ENCODE measurements at places on chromosomes 3 and 15.

GRCh38 chr3:188581365-188581764 lies 427.4 kb downstream of the LPP start:
- no peak for DNase-seq

- DNase-seq: no peak
Observed at GRCh38 chr3:156209631-156210335, 89.4 kb downstream of the KCNAB1 start.

GRCh38 chr3:81898336-81898735 lies 136.9 kb upstream of the GBE1 start:
- no peak for DNase-seq

DNA sequence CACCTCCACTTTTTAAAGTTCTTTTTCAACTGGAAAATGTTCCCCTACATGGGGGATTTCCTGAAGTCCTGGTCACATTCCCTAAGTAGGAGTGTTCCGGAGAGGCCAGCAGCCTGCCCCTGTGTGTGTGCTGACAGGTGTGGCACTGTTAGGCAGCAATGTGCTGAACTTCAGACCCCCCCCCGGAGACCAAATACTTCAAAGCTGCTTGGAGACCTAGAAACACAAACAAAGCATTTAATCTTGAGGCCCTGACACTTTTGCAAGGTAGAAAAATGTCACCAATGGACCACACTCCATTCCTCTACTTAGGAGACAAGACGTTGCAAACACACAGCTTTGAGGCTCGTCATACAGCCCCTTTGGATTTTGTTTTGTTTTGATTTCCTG lies 259.6 kb upstream of the CTNNB1 start:
- no peak for DNase-seq

DNA sequence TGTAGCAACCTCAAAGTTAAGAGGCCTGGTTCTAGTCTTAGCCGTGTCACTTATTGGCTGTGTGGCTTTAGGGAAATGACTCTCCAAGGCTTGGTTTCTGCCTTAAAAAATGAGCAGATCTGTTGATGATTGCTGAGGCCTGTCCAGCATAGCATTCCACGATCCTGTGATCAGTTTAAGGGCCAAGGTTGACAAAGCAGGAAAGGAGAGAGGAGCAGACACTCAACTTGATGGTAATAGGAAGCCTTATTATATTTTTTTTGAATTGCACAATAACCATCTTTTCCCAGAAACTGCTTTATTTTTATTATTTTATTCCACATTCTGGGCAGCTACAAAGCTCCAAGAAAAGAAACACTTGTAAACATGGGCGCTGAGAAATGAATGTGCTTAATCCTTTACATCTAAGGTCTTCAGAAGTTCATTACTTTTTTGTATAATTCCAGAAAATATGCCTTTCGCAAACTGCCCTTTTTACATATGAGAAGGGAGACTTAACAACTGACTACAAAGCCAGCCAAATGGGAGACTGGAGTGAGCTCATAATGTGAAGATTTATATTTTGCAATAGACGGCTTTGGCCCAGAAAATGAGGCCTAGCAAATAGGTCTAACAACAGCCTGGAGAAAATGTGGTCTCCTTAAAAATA lies 241.0 kb downstream of the ATP8B4 start:
- DNase-seq: no peak

- no peak for DNase-seq
Observed at GRCh38 chr15:58037723-58038301, 27.7 kb downstream of the ALDH1A2 start.

- DNase-seq: no peak
Observed at GRCh38 chr3:142215106-142215505, 10.3 kb downstream of the GK5 start.

- DNase-seq: no peak
Observed at GRCh38 chr3:171257251-171258203, 202.7 kb downstream of the TNIK start.

GRCh38 chr3:101548527-101549105 lies 13.1 kb upstream of the TRMT10C start:
- DNase-seq: no peak

DNA sequence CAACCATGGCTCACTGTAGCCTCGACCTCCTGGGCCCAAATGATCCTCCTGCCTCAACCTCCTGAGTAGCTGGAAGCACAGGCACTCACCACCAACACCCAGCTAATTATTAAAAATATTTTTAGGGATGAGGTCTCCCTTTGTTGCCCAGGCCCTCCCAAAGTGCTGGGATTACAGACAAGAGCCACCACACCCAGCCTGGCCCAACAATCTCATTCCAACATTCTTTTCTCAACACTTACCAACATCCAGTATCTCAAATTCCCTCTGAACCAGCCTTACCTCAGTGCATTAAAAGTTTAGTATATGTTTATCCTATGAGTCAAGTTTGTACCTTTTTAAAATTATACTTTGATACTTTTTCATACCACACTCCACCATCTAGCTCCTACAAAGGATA lies 25.0 kb downstream of the ANXA2 start:
- no peak for DNase-seq

DNA sequence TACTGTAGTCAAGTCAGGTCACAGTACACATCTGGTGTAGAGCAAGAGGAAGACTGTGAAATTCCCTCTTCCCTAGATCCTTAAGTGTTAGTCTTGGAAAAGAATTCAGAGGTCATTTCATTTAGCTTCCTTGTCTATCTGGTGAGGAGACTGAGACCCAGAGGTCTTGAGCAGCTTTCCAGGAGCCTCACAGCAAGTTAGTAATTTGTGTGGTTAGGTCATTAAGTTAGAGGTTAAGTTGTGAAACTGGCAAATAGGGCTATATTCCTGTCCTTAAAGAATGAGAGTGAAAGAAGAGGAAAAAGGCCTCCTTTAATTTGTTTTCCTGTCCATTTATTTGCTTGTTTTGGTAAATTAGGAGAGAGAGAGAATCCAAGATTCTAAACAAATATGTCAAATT lies 9.0 kb downstream of the PODXL2 start:
- DNase-seq: no peak

GRCh38 chr3:126441256-126441880 lies 34.3 kb downstream of the ZXDC start:
- no peak for DNase-seq

DNA sequence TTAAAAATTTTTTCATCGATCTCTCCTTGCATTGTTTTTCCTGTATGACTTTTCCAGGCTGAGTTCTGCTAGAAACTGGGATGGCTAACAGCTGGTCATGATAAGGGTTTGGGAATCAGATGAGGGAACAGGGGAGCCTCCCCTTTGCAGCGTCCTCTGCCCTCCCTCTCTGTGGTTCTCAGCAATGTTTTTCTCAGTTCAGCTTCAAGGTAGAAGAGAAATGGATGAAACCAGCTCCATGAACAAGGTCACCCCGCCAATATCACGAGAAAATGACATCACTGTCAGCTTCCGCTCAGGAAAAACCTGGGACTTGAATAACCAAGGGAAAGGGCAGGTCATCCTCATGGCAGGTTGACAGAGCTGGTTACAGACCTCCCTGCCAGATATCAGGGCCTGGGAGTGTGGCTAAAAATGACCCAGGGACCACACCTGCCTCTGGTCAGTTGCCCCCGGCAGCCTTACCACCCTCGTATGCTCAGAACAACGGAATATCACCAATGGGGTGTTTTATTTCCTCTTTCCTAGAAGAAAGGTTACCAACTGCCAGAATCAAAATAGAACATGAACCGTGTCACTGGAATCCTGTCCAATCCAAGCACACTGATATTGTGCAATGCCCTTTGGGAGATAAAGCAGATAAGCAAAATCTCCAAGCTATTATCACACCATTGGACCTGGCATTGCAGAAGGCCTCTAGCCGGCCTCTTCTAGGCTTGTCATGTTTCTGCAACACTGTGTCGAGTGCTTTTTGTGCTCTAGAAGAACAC lies 26.1 kb downstream of the LSM3 start:
- no peak for DNase-seq

GRCh38 chr3:177337541-177338331 lies 140.5 kb upstream of the TBL1XR1 start:
- peak; percentile 70 for DNase-seq

- no peak for DNase-seq
Observed at GRCh38 chr3:129795186-129796010, 98.1 kb downstream of the TMCC1 start.

DNA sequence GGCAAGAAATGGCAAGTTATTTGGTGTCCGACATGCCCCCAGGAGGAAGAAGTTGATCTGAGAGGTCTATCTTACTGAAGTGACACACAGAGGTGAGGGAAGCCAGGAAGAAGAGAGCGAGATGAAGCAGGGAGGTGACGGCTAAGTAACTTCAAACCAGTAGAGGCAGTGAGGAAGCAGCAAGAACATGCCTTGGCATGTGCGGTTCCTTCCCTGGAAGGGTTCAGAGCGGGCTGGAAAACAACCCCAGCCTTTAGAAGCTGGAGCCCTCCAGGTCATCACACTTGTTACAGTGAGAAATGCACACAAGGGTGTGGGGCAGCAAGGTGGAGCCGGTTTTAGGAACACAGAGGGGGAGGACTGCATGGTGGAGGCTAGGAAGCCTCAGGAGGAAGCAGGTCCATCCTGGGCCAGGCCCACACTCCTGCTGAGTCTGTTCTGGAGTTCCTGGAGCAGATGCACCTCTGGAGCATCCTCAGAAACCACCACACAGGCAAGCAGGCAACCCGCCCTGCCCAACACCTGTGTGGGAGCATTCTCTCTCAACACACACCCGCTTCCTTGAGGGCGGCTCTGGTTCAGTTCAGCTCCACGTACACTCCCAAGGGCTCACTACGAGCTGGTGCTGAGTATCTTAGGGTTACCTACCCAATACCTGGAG lies 47.1 kb downstream of the POC1A start:
- no peak for DNase-seq

DNA sequence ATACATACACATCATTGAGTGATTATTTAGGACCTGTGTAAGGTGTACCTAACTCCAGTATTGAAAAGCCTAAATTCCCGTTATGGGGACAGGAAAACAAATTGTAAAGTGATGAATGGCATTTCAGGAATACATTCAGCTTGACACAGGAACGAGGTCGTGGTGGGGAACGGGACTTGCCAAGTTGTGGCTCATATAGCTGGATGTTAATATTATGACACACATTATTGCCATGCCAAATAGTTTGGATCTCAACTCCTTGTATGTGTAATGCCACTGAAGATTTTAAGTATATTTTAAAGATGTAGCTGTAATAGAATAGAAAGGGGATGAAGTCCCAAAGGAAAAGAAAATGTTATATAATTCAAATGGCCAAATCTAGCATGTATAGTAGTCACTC lies 227.2 kb upstream of the GOLIM4 start:
- no peak for DNase-seq

GRCh38 chr3:128993461-128994172 lies at the start of gene CFAP92:
TSS of gene CFAP92 (minus strand) at chr3:128994076. CDS start at chr3:128993304, 772 bp downstream.
- DNase-seq: no peak

- no peak for DNase-seq
Observed at GRCh38 chr3:197001972-197002700, 27.5 kb downstream of the MELTF start.

DNA sequence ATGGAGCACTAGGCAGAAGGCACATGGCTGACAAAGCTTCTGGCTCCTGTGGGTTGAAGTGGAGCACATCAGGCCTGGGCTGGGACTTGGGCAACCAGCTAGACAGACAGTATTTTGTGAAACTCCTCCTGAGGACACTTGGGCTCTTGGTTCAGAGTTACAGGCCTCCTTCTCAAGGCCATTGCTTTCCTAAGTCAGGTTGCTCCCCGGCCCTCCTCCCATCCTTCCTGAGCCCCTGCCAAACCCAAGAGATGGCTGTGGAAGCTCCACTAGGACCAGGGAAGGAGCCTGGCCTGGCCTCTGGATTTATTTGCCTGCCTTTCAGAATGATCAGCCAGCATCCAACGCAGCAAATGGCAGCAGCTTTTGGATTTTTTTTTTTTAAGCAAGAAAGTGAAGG lies 56.3 kb downstream of the MAGEF1 start:
- DNase-seq: no peak

DNA sequence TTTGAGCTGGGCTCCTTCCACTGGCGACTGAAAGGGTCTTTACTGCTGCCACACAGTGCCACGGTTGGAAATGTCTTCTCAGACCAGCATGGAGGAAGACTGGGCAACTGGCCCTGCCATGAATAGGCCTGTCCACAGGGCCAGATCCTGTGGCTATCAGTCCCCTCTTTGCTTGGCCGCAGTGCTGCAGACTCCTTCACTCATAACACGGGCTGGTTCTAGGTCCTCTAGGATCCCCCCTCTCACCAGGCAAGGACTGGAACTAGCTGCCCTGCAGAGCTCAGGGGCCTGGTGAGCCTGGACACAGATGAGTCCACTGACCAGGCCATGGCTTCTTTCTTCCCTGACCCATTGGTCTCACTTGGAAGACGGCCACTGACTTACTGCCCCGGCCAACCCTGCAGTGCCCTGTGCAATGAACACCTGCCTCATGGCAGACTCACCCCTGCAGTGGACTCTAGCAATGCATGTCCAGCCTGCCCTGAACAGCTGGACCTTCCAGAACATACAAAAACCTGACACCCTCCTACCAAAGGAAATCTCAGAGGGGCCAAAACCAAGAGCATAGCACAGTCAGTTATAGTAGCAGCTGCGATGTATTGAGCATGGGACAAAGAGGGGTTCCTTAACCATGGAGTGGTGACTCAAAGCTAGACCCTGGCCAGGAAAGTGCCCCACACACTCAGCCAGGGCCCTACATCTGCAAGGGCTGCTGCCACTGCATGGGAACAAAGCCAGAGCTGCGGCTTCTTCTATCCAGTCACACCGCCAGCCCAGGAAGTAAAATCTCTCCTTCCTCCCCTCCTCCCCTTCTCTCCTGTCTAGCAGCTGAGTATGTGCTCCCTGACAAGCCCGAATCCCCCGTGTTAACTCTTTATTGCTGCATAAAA lies 72.1 kb upstream of the ITGA11 start:
- no peak for DNase-seq

- peak; percentile 50 for DNase-seq
Observed at GRCh38 chr3:193872265-193872753, 263.6 kb upstream of the HES1 start.

- DNase-seq: no peak
Observed at GRCh38 chr15:77066971-77067690, 3.8 kb downstream of the TSPAN3 start.

DNA sequence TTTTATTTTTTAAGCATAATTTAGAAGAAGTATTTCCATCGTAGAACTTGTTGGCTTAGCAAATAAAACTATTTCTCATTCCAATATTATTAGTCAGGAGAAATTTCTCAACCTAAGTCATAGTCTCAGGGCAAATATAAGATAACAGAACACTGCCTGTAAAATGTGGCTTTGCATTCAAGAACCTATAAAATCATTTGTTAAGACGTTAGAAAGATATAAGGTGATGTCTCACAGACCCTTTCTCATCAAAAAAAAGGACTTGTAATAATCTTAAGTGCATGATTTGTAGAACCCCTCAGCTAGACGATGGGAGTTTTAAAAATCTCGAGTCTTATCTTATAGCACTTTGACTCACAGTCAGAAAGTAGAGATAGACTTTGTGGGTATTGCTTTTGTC lies 314.7 kb upstream of the CFAP20DC start:
- no peak for DNase-seq

GRCh38 chr3:78496501-78496900 lies 1271.3 kb downstream of the ROBO1 start:
- DNase-seq: no peak

- DNase-seq: no peak
Observed at GRCh38 chr3:10600296-10600714, 94.9 kb upstream of the ATP2B2 start.

GRCh38 chr15:32107477-32108080 lies 77.3 kb downstream of the CHRNA7 start:
- DNase-seq: no peak
